ENCODE measurements at places on chromosomes 13 and 19. TPM values are rescaled to one million over a fixed set of nuclear protein-coding genes. Genes with fewer than 3 reads are reported as not detected.

Gene HAUS8
- total RNA-seq, result 3.6 TPM

Gene MYPOP
- total RNA-seq, result 0.53 TPM

Gene CYP2A7
- total RNA-seq, result not detected

Gene GGN
- 0.66 TPM for total RNA-seq

Gene TTC9B
- total RNA-seq, result not detected

Gene KLK12
- total RNA-seq, result not detected

Gene ZNF865
- total RNA-seq, result 1.3 TPM

Gene PCDH17
- 0.40 TPM for total RNA-seq

Gene BCL2L12
- 4.0 TPM for total RNA-seq

Gene ZNF560
- total RNA-seq, result 0.06 TPM

Gene HCST
- total RNA-seq, result 1.2 TPM

Gene RLN3
- not detected for total RNA-seq

Gene RAB3A
- total RNA-seq, result 6.6 TPM

Gene PPP1R13L
- 0.53 TPM for total RNA-seq

Gene ODAD3
- 0.79 TPM for total RNA-seq

Gene MEIS3
- total RNA-seq, result 11.0 TPM

Gene DIRAS1
- 0.66 TPM for total RNA-seq

Gene HSD17B14
- total RNA-seq, result 1.2 TPM

Gene OR4F17
- total RNA-seq, result not detected

Gene TEAD2
- total RNA-seq, result 13.7 TPM

Gene RNF113B
- not detected for total RNA-seq

Gene ZNF486
- 3.4 TPM for total RNA-seq

Gene CD33
- total RNA-seq, result not detected

Gene EDNRB
- 9.4 TPM for total RNA-seq

Gene SHD
- not detected for total RNA-seq

Gene INSL3
- total RNA-seq, result not detected

Gene PRKCG
- total RNA-seq, result 0.19 TPM

Gene FUT6
- not detected for total RNA-seq

Gene PSG2
- not detected for total RNA-seq

Gene ZNF154
- total RNA-seq, result 7.1 TPM

Gene ATP8A2
- total RNA-seq, result 0.06 TPM

Gene ZNF836
- 10.8 TPM for total RNA-seq

Gene PLVAP
- total RNA-seq, result 0.92 TPM

Gene APOC4
- not detected for total RNA-seq

Gene PSG1
- not detected for total RNA-seq

Gene TEX29
- 0.12 TPM for total RNA-seq

Gene FARP1
- 12.4 TPM for total RNA-seq
